Caco-2 (cell line): ENCODE measurements at places on chromosomes 4 and X.

GRCh38 chrX:139750390-139750789 is 42.4 kb upstream of the MCF2 start:
- no peak overlapping the region for H3K4me3 ChIP-seq
- H3K4me1 ChIP-seq: no peaks in the 10 kb centered on the region
- no peaks in the 10 kb centered on the region for H3K36me3 ChIP-seq
- no peaks in the 10 kb centered on the region for H3K27me3 ChIP-seq
- no peak overlapping the region for H3K27ac ChIP-seq

GRCh38 chr4:113907559-113907958 is 71.9 kb downstream of the ARSJ start:
- H3K4me1 ChIP-seq: peaks cover 5% of the 10 kb centered on the region
- H3K27ac ChIP-seq: no peak overlapping the region
- no peak overlapping the region for H3K4me3 ChIP-seq
- DNase-seq: no peak
- no peaks in the 10 kb centered on the region for H3K36me3 ChIP-seq

- H3K27ac ChIP-seq: no peak overlapping the region
- H3K36me3 ChIP-seq: no peaks in the 10 kb centered on the region
- H3K4me1 ChIP-seq: no peaks in the 10 kb centered on the region
- H3K27me3 ChIP-seq: no peaks in the 10 kb centered on the region
- no peak overlapping the region for H3K4me3 ChIP-seq
Measured at GRCh38 chr4:118974758-118975157, 86.1 kb downstream of the SYNPO2 start.

- no peaks in the 10 kb centered on the region for H3K27me3 ChIP-seq
- no peak overlapping the region for H3K27ac ChIP-seq
- H3K4me3 ChIP-seq: no peak overlapping the region
- DNase-seq: no peak
- H3K36me3 ChIP-seq: no peaks in the 10 kb centered on the region
Measured at GRCh38 chr4:66275411-66276038, 605.2 kb upstream of the EPHA5 start.

GRCh38 chr4:145012841-145013240 is 85.2 kb downstream of the ANAPC10 start:
- no peak for DNase-seq
- H3K27me3 ChIP-seq: no peaks in the 10 kb centered on the region
- H3K4me3 ChIP-seq: no peak overlapping the region
- no peak overlapping the region for H3K27ac ChIP-seq

GRCh38 chr4:168109527-168109926 is 17.2 kb downstream of the ANXA10 start:
- H3K4me3 ChIP-seq: no peak overlapping the region
- no peaks in the 10 kb centered on the region for H3K4me1 ChIP-seq
- no peak overlapping the region for H3K27ac ChIP-seq
- DNase-seq: no peak

DNA sequence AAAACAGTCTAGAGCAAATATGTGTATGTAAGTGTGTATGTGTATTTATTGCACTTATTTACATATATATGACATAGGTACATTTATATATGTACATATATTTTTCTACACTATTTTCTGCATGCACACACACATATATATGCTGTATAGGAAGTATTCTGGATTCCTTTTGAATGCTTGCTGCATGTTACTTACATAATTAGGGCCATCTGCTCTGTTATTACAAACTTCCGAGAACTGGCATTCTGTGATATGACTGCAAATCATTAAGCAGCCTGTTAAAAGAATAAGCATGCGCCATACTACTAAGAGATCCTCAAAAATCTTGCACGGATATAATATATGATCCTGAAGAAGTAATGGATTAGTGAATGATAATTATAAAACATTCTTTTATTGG is 1157.6 kb upstream of the TENM3 start:
- H3K4me3 ChIP-seq: no peak overlapping the region
- no peaks in the 10 kb centered on the region for H3K4me1 ChIP-seq
- no peaks in the 10 kb centered on the region for H3K27me3 ChIP-seq

GRCh38 chr4:113555868-113556267 is 205.7 kb downstream of the CAMK2D start:
- no peaks in the 10 kb centered on the region for H3K4me1 ChIP-seq

DNA sequence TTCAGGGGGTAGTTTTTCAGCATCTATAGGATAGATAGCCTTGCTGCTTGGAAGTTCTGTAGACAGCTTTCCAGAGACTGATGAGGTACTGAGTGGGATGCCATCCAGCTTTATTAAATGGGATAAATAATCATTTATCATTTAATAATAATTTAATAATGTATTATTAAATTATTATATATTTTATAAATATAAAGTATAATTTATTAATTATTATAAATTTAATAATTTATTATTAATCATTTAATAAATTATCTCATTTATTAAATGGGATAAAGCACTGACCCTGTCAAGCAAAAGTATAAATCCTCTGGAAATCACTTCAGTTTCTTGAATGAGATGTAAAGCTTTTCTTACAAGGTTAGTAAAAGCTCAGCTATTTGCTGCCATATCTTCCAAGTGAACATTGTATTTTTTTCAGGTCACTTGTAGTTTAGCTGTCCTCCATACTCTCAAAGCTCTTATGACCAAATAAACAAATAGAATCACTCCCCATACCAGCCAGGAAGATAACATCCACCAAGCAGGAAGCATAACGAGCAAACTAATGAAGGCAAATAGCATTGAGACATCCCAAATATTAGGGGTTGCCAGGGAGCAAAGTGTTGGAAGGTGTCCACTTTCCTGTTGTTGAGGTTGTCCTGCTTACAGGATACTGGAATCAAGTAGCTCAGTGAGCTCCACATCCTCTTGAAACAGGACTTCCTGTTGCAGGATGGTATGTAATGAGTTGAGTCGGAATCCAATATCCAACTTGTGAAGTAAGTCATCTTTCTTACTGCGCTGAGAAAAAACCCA is 88.9 kb downstream of the ZNF674 start:
- H3K27ac ChIP-seq: no peak overlapping the region
- no peaks in the 10 kb centered on the region for H3K4me1 ChIP-seq
- H3K36me3 ChIP-seq: no peaks in the 10 kb centered on the region
- no peaks in the 10 kb centered on the region for H3K27me3 ChIP-seq

DNA sequence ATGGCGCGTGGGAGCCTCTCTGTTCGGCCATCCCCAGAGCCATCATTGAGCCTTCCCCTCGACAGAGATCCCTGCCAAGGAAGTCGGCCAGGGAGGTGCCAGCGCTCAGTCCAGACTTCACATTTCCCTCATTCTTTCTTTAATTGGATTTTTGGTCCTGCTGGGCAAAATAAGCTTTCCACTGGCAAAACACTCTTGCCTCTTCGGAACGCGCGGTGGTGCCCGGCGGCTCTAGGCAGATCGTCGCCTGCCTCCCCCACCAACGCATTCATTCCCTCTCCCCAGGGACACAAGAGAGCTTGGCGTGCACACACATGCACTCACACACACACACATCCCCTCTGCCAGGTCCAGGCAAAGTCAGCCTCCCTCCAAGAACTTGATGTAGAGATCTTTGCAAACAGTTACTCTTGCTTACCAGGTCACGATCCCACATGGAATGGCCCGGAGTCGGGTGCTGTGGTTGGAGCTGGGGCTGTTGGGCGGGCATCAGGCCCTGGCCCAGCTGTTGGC is 257.1 kb downstream of the BCOR start:
- DNase-seq: no peak
- H3K27me3 ChIP-seq: no peaks in the 10 kb centered on the region
- no peaks in the 10 kb centered on the region for H3K36me3 ChIP-seq
- H3K4me3 ChIP-seq: no peak overlapping the region
- no peak overlapping the region for H3K27ac ChIP-seq
- H3K4me1 ChIP-seq: no peaks in the 10 kb centered on the region

DNA sequence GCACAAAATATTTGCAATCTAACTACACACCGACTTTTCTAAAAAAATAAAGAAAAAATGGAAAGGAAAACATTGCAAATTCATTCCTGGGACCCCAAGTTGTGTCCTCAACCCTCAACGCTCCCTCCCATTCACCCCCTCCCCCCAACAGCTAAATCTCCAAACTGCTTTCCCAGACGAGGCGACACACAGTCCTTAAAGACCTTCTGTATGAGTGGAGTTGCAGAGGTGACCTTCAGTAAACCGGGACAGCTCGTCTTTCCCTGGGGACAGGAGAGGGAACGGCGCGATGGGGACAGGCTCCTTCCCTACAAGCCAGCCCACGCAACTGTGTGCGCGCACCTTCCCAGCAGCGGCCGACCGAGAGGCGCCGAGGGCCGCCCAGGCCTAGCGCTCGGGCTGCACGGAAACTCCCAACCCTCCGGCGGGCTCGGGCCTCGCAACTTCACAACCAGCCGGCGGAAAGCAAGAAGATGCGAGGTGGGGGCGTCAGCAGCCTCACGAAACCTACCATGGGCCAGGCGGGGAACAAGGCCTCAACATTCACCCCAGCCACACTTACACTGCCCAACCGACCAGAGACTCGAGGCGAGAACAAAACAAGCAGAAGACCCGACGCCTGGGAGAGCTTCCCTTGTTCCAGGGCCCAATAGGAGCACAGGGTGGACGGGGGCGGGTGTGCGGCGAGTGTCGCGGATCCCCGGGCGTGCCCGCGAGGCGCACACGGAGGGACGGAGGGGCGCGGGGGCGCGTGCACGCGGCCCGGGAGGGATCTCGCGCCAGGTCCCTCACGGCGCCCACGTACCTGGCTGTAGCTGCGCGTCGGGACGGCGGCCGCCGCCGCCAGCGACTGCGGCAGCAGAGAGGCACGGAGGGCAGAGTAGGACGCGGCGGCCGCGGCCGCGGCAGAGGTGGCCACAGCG is 763 bp downstream of the GRSF1 start:
- no peaks in the 10 kb centered on the region for H3K4me1 ChIP-seq
- no peaks in the 10 kb centered on the region for H3K27me3 ChIP-seq
- H3K36me3 ChIP-seq: no peaks in the 10 kb centered on the region

DNA sequence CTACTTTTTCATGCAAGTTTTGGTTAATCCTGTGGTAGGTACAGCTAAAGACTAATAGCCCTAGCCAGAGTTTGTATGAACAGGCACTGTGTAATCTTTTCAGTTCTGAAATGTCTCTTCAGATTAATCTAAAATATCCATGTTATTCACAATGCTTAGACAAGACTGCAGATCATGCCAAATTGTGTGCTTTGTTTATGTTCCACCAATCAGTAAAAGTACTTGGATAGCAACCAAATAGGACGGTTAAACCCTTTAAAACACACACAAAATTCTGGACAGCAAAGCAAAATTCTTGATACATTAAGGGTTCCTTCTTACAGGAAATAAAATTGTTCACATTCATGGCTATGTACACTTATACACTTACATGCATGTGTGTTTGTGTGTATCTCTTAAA is 139.1 kb downstream of the KLHL13 start:
- H3K36me3 ChIP-seq: no peaks in the 10 kb centered on the region
- no peak for DNase-seq
- no peak overlapping the region for H3K27ac ChIP-seq
- no peaks in the 10 kb centered on the region for H3K4me1 ChIP-seq

GRCh38 chr4:48108309-48109073 is 25.6 kb downstream of the TXK start:
- H3K27me3 ChIP-seq: no peaks in the 10 kb centered on the region
- DNase-seq: no peak
- H3K4me1 ChIP-seq: no peaks in the 10 kb centered on the region
- no peak overlapping the region for H3K27ac ChIP-seq
- H3K36me3 ChIP-seq: no peaks in the 10 kb centered on the region
- no peak overlapping the region for H3K4me3 ChIP-seq
